Activated naive CD4-positive, alpha-beta T cell (primary cell): ENCODE measurements at places on chromosomes 5 and 9.

- DNase-seq: no peak
Observed at GRCh38 chr5:6475626-6476312, 27.1 kb downstream of the UBE2QL1 start.

DNA sequence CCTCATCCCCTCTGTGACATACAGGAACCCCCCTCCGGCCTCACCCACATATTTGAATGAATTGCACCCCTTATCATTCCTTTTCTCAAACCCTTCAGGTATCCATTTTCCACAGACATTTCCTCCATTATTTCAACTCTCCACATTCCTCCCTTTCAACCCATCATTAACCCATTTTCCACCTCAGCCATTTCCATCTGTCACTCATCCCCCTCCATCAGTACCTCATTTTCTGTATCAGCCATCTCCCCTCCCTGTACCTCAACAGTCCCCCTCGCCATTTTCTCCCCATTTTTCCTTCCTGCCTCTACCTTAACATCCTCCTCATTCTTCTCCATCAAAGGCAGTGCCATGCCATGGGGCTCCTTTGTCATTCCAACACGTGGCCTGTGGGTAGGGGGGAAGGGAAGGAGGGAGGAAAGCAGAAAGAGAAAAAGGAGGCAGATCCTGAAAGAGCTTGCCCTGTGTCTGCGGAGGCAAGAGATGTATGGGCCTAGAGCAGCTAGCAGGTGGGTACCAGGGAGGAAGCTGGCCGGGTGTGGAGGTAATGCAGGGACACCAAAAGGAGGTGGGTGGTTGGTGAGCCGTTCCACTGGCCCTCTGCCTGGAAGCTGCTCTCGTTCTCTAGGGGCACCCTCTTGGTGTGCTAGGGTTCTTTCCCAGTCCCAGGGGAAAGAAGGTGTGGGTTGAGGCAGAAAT, 1.5 kb downstream of the DNAJB5 start:
- DNase-seq: no peak

- DNase-seq: no peak
Observed at GRCh38 chr9:6921315-6921714, 163.5 kb downstream of the KDM4C start.

DNA sequence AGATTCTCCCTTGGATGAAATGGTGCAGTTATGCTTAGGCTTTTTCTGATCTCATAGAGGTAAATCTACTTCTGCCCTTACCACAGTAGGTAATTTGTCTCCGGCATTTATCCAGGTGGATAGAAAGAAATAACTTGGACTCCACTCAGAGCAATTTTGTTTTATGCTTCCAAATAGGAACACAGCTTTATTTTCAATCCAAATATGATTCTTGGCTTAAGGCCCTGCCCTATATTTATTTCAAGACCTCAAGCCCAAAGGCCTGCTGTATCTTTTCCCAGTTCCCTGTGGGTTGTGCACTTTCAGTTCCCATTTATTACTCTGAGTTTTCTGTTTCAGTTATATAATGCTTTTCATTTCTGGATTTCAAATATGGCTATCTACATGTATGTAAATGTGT, 274.2 kb upstream of the SMC2 start:
- DNase-seq: no peak

GRCh38 chr5:143147902-143148301, 255.6 kb downstream of the NR3C1 start:
- no peak for DNase-seq

- DNase-seq: no peak
Observed at GRCh38 chr5:111548348-111548950, 36.1 kb upstream of the STARD4 start.

- DNase-seq: no peak
Observed at GRCh38 chr5:5080790-5081189, 59.3 kb upstream of the ADAMTS16 start.

- DNase-seq: no peak
Observed at GRCh38 chr5:126594748-126595485, at the start of gene ALDH7A1. TSS of gene ALDH7A1 (minus strand) at chr5:126595219. CDS start at chr5:126595198, 21 bp downstream.

DNA sequence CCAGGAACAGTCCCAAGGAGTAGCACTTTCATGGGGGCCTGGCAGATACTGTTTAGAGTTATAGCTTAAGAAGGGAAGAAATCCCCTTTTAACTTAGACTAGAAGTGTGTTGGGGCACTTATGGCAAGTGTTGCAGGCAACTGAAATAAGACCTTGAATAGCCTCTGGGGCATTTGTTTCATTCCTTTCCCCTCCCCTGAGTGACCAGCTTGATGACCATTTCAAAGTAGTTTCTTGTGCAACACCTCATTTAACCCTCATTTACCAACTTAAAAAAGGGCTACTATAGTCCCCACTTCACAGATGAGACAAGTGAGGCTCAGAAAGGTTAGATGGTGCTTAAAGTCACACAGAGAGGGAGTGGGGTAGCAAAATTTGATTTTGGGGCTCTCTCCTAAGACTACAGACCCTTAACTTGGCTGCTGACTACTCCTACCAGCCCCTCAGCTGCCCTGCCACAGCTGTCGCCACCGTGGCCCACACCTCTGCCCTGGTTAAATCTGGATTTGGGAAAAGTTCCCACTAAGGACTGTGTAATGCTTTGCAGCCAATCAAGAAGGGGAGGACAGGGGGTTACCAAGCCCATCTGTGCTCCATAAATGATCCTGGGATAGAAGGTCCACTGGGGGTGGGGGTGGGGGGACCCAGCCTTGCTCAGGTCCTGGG, 5.5 kb downstream of the PDLIM4 start:
- DNase-seq: no peak

- DNase-seq: no peak
Observed at GRCh38 chr5:119393201-119393691, 37.4 kb downstream of the TNFAIP8 start.

DNA sequence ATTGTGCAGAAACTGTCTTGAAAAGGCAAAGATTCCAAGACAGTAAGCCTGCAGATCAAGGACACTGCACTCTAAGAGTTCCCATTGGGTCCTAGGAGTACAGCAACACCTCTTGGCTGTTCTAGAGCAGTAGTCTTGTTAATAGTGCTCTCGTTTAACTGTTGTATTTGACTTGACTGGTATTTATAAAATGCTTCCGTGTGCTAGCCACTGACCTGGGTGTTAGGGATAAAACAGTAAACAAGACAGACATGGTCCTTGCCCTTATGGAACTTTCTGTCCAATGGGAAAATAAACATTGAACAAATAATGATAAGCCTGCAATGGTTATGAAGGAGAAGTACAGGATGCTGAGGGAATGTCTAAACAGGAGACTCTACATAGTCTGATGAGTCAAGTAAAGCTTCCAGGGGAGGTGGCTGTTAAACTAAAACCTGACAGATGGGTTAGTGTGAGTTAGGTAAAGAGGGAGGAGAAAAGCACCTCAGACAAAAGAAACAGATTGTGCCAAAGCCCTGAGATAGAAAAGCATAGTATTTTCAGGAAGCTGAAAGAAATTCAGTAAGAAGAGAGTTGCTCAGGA, 33.3 kb downstream of the TDRD7 start:
- DNase-seq: no peak

- DNase-seq: no peak
Observed at GRCh38 chr5:146816775-146817387, 61.7 kb downstream of the PPP2R2B start.

DNA sequence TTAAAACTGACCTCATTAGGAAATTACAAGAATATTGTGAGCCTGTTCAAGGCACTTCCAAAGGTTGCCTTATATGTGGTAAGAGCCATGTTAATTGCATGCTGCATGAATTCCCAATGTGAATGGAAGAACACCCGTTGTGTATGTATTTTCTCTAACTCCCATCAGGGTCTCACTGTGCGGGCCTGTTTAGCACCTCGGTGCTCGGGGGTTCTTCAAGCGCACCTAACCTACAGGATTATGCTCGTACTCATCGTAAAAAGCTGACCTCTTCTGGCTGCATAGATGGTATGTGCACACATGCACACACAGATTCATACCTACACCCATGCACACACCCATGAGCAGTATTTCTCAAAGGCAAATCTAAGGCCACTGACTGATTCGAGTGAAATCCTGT, 66.1 kb downstream of the PPIP5K2 start:
- DNase-seq: no peak

GRCh38 chr5:149917073-149917676, 27.4 kb downstream of the PDE6A start:
- DNase-seq: no peak

- no peak for DNase-seq
Observed at GRCh38 chr9:16899606-16900005, 29.1 kb upstream of the BNC2 start.

DNA sequence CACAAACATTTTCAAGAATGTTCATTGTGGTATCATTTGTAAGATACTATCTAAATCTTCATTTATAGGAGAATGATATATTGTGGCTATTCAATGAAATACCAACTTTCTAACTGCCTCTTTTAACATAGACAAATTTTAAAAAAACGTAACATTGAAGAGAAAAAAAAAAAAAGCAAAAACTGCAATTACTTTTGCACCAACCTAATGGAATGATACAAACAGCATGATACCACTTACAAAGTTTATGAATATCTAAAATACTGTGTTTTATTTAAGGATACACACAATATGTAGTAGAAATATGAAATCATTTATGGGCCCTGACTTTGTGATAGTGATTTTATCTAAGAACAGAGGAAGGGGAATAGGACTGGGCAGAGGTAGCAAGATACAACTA, 24.1 kb downstream of the PSMD5 start:
- DNase-seq: no peak
